Aortic smooth muscle cell (primary cell): ENCODE measurements at places on chromosomes 11 and 22. TPM values are rescaled to one million over a fixed set of nuclear protein-coding genes. Genes with fewer than 3 reads are reported as not detected.

The ARHGEF17 gene
- 31.4 and 58.3 TPM in 2 replicates for total RNA-seq

The EFEMP2 gene
- total RNA-seq, result 78.6 and 82.4 TPM in 2 replicates

The GAS2 gene
- 0.75 and 2.0 TPM in 2 replicates for total RNA-seq

The INSC gene
- 1.1 and 1.6 TPM in 2 replicates for total RNA-seq

The OR51I1 gene
- 0.06 TPM in 1 of 2 replicates, not detected in the other for total RNA-seq

The OR10A5 gene
- total RNA-seq, result not detected in 2 replicates

The SLC25A18 gene
- not detected in 2 replicates for total RNA-seq

The PRRG4 gene
- 0.06 and 0.13 TPM in 2 replicates for total RNA-seq

The SLC22A6 gene
- not detected in 2 replicates for total RNA-seq

The PHETA2 gene
- 11.4 and 16.2 TPM in 2 replicates for total RNA-seq

The MMP10 gene
- 2.8 and 3.9 TPM in 2 replicates for total RNA-seq

The TMEM179B gene
- 24.3 and 24.4 TPM in 2 replicates for total RNA-seq

The UCP3 gene
- 0.26 and 0.44 TPM in 2 replicates for total RNA-seq

The TXNRD2 gene
- total RNA-seq, result 26.7 and 29.3 TPM in 2 replicates

The SLC22A12 gene
- total RNA-seq, result not detected in 2 replicates

The OR52A1 gene
- total RNA-seq, result not detected in 2 replicates

The DDIAS gene
- 1.9 and 3.7 TPM in 2 replicates for total RNA-seq

The FLRT1 gene
- under 0.01 TPM in 1 of 2 replicates, not detected in the other for total RNA-seq

The PAMR1 gene
- 62.4 and 355 TPM in 2 replicates for total RNA-seq
